Ascending aorta (tissue), 2 donors: ENCODE measurements at places on chromosomes 7 and 10.

DNA sequence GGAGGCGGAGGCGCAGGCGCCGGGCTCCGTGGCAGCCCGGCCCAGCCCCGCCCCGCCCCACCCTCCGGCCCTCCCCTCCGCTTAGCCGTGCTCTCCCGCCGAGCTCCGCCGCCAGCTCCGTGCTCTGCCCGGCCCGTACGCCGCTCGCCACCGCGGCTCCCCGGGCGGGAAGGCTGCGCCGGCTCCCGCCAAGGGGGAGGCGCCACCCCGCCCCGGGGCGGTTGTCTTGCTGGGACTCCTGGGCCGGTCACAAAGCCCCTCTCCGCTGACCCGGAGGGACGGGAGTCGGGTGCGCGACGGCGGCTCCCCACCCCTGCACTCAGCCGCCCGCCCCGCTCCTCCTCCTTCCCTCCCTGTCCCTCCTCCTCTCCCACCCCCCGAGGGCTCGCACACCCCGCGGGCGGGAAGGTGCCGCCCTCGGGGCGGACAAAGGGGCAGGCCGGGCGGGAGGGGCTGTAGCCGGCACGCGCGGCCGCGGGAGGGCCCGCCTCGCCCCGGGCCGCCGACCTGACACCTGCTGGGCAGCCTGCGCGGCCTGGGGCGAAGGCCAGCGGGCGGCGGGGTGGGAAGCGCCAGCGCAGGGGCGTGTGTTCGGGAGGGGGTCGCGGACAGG is 11.5 kb upstream of the SP8 start:
- peaks cover 2% of the 10 kb centered on the region for H3K4me1 ChIP-seq
- peaks cover 26% of the 10 kb centered on the region for H3K27me3 ChIP-seq
- no peak for DNase-seq
- no peak overlapping the region for H3K27ac ChIP-seq

DNA sequence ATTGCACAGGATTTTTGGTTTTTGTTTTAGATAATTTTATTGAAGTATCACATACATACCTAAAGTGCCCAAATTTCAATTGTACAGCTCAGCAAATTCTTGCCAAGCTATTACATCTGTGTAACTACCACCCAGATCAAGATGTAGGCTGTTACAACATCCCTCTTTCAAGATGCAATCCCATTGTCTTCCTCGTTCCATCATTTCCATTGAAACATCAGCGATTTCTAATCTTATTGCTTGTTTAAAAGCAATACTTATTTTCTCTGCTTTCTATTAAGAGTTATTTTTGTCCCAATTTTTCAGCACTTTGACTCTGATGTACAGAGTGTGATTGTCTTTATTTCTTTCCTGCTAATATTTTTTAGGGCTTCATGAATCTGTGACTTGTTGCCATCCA is 372.8 kb upstream of the SHH start:
- H3K36me3 ChIP-seq = no peaks in the 10 kb centered on the region
- DNase-seq = no peak
- no peak overlapping the region for H3K27ac ChIP-seq
- H3K4me3 ChIP-seq = no peak overlapping the region

DNA sequence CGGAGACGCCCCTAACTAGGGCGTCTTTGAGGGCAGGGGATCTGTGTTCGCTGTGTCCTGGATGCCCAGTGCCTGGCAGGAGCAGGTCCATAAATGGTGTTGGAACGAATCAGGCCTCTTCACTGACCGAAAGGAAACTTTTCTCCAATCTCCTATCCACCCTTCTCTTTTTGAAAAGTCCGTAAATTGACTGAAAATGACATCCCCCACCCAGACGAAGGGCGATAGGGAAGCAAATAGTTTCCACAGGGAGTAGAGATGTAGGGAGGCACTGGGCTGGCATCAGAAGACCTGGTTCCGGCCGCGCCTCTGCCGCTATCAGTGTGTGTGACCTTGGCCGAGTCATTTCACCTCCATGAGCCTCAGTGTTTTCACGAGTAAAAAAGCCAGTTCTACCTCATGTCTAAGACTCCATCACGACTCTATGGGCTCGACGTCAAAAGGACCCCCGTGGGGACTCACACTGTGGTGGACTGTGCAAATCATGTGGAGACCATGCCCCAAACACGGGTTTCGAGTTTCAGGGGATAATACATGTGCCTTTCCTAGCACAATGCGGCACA is 497 bp upstream of the RAB11FIP2 start:
- peaks cover 16% of the 10 kb centered on the region for H3K4me1 ChIP-seq
- H3K4me3 ChIP-seq = peak overlapping the region; percentile 75
- H3K36me3 ChIP-seq = no peaks in the 10 kb centered on the region
- DNase-seq = no peak
- H3K27me3 ChIP-seq = no peaks in the 10 kb centered on the region

DNA sequence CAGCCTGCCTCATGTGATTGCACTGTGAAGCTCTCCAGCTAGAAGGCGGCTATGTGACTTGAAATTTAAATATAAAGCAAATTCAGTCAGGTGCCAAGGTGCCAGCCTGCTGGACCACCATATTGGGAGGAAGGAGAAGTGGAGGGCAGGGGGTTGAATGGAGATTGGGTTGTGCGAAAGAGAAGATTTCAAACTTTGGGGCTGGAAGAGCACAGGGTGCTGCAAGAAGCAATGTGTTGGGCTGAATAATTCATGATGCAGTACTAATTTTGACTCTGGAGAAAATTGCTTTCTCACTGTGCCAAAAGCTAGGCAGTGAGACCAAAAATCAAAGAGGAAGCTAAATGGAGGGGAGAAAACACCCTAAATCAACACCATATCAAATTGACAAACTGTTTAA is 335.3 kb downstream of the NRG3 start:
- H3K27ac ChIP-seq = no peak overlapping the region
- no peaks in the 10 kb centered on the region for H3K4me1 ChIP-seq
- no peaks in the 10 kb centered on the region for H3K36me3 ChIP-seq
- no peak overlapping the region for H3K4me3 ChIP-seq

DNA sequence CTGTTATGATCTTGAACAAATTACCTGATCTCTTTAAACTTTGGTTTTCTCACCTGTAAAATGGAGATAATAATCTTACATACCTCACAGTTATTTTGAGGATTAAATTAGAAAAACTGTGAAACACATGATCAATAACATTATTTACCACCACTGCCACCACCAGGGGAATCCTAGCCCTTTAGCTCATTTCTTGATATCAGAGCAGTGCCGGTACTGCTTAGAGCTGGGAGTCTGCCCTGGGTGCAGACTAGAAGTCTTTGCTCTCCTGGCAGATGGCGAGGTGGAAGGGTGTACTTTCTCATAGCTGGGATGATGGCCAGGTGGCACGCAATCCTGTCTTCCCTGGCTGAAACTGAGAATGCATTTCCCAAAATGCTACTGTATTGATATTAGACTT is 12.7 kb upstream of the EFCAB10 start:
- DNase-seq = no peak
- H3K4me3 ChIP-seq = no peak overlapping the region
- H3K4me1 ChIP-seq = no peaks in the 10 kb centered on the region
- H3K36me3 ChIP-seq = no peaks in the 10 kb centered on the region

- DNase-seq = no peak
- no peaks in the 10 kb centered on the region for H3K4me1 ChIP-seq
- H3K4me3 ChIP-seq = no peak overlapping the region
- no peak overlapping the region for H3K27ac ChIP-seq
Observed at GRCh38 chr7:95169678-95170077, 154.7 kb downstream of the PON1 start.

GRCh38 chr7:3673524-3673923 is 372.5 kb downstream of the SDK1 start:
- no peaks in the 10 kb centered on the region for H3K27me3 ChIP-seq
- H3K27ac ChIP-seq = no peak overlapping the region
- H3K4me3 ChIP-seq = no peak overlapping the region
- H3K4me1 ChIP-seq = no peaks in the 10 kb centered on the region

GRCh38 chr10:102401735-102402511 is 6.4 kb downstream of the NFKB2 start:
- DNase-seq = no peak
- peaks cover 18% of the 10 kb centered on the region for H3K36me3 ChIP-seq
- H3K27me3 ChIP-seq = no peaks in the 10 kb centered on the region
- H3K4me1 ChIP-seq = peaks cover 14% of the 10 kb centered on the region
- H3K4me3 ChIP-seq = no peak overlapping the region

GRCh38 chr10:96832721-96833219 is 672 bp downstream of the LCOR start:
- H3K4me1 ChIP-seq = peaks cover 19% of the 10 kb centered on the region
- DNase-seq = peak; percentile 30
- H3K27ac ChIP-seq = peak overlapping the region; percentile 98
- H3K36me3 ChIP-seq = no peaks in the 10 kb centered on the region
- no peaks in the 10 kb centered on the region for H3K27me3 ChIP-seq
- H3K4me3 ChIP-seq = peak overlapping the region; percentile 92

DNA sequence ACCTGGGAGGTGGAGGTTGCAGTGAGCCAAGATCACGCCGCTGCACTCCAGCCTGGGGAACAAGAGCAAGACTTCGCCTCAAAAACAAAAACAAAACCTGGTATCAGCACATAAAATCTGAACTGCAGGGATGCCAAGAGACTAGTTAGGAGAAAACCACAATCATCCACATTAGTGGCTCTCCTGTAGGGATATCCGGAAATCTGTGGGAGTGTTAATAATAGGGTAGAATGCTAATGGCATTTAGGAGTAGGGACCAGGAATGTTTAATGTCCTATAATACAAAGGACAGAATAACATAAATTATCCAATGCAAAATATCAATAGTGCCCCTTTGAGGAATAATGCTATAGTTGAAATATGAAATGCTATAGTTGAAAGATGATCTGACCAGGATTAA is 24.3 kb downstream of the KIF5B start:
- no peak for DNase-seq
- no peaks in the 10 kb centered on the region for H3K4me1 ChIP-seq
- no peak overlapping the region for H3K27ac ChIP-seq
- no peak overlapping the region for H3K4me3 ChIP-seq

- H3K36me3 ChIP-seq = no peaks in the 10 kb centered on the region
- H3K27me3 ChIP-seq = no peaks in the 10 kb centered on the region
- DNase-seq = no peak
Observed at GRCh38 chr7:123961771-123962170, 36.7 kb downstream of the SPAM1 start.

GRCh38 chr10:22754296-22754695 is 39.9 kb upstream of the PIP4K2A start:
- no peak overlapping the region for H3K4me3 ChIP-seq
- H3K4me1 ChIP-seq = no peaks in the 10 kb centered on the region
- no peak for DNase-seq
- H3K36me3 ChIP-seq = no peaks in the 10 kb centered on the region

DNA sequence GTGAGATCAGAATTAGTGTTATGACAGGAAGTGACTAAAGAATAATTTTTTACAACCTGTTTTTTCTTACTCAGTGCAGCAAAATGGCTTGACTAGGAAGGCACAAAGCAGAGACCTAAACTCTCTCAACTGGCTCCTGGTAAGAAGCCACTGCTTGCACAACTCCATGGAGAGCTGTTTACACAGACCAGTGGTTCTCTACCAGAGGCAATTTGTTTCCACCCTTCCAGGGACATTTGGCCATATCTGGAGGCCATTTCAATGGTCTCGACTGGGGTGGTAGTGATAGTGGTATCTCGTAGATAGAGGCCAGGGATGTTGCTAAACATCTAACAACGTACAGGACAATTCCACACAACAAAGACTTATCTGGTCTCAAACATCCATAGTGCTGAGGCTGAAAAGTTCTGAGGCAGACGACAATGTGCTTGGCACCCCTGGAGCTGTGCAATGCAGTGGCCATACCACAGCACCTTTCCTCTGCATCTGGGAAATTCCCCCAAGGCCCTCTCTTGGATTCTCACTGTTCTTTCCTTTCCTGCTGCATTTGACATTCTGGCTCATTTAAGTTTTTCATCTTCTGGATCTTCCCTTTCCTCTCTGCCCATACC is 105.4 kb upstream of the LAMB4 start:
- DNase-seq = no peak
- no peaks in the 10 kb centered on the region for H3K4me1 ChIP-seq
- H3K27ac ChIP-seq = no peak overlapping the region
- no peaks in the 10 kb centered on the region for H3K27me3 ChIP-seq
- no peaks in the 10 kb centered on the region for H3K36me3 ChIP-seq

DNA sequence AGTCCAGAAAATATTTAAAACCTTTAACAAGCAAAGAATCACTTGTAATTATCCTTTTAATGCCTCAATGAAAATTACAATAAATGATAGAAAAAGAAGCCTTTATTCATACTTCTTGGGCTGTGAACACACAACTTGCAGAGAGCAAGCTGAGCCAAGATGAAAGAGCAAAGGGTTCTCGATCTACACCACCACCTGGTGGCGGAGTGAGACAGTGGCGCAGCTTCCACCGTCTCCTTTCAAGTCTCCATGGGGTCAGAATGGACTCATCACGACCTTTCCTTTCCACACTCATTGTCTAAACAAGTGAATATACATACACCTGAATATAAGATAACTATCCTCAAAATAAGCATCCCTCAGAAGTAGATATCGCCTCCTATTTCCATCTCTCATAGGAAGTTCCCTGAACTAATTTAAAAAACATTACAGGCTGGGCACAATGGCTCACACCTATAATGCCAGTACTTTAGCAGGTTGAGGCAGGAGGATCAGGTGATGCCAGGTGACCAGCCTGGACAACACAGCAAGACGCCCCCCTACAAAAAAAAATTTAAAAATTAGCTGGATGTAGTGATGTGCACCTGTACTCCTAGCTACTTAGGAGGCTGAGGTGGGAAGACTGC is 40.7 kb downstream of the ATE1 start:
- H3K27ac ChIP-seq = no peak overlapping the region
- H3K4me1 ChIP-seq = no peaks in the 10 kb centered on the region
- H3K27me3 ChIP-seq = no peaks in the 10 kb centered on the region
- DNase-seq = no peak
